ENCODE measurements at places on chromosomes 4 and X.

- no peak for DNase-seq
These were observed 332.7 kb downstream of the MID1IP1 start for GRCh38 chrX:39133971-39134370.

DNA sequence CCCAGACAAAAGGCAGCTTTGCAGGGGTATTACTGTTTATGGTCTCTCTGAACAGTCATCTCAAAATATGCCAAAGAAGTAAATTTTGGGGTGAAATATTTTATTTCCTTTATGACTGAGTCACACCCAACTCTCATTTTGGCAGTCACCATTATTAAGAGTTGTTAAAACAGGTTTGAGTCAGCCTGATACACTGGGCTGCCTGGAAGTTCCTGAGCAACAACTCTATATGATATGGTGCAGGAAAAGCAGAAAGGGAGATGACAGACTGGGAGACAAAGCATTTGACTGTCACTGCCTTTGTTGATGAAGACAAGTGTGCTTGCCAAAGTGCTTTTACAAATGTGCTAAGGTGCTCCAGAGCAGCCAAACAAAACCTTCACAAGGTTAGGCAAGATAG is 1263.5 kb downstream of the PCDH7 start:
- DNase-seq, result no peak

GRCh38 chr4:145878501-145879435 is 59.9 kb downstream of the ZNF827 start:
- no peak for DNase-seq

DNA sequence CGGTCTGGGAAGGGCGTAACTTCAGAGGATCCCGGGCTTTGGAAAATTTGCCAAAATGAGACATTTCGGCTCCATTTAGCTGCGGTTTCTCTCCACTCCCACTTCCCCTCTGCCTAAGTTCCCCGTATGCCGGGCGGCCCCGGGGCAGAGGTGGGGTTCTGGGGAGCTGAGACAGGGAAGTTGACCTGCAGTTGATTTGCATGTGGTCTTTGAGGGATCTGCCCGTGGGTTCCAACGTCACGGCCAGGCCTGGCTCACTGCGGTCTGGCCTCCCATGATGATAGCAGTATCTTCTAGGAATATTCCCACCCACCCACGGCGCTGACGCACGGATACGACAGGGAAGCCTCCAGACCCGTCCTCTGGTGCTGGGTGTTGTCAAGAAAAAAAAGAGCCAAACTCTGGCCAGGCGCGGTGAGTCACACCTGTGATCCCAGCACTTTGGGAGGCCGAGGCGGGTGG is 27.3 kb upstream of the CRLF2 start:
- peak; percentile 23 for DNase-seq

DNA sequence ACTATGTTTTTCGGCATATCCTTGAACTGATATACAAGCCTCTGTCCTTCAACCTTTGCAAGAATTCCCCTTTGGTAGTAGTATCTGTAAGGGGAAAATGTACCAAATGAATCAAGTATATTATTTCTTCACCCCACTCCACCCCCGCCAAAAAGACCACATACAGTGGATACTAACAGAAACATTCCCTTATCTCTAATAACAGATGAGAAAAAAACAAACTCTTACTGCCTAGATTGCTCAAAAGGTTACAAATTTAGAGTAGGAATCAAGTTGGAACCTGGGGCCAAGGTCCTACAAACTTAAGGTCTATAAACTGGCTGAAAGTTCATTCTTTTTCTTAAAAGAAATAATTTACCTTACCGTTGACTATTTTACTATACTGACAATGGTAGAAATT is 45.0 kb downstream of the NOCT start:
- DNase-seq, result no peak

DNA sequence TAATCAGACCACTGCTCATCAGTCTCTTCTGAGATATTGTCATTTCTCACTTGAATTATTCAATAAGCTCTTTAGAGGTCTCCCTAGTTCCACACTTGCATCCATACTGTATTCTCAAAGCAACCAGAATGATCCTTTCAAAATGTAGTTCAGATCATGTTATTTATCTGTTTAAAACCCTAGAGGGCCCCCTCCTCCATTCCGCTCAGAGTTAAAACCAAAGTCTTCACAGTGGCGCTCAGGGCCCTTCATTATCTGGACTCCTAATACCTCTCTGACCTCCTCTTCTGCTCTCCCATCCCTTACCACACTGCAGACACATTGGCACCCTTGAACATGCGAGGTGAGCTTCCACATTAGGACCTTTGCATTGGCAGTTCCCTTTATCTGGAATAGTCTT is 32.7 kb upstream of the HPGDS start:
- DNase-seq, result no peak

DNA sequence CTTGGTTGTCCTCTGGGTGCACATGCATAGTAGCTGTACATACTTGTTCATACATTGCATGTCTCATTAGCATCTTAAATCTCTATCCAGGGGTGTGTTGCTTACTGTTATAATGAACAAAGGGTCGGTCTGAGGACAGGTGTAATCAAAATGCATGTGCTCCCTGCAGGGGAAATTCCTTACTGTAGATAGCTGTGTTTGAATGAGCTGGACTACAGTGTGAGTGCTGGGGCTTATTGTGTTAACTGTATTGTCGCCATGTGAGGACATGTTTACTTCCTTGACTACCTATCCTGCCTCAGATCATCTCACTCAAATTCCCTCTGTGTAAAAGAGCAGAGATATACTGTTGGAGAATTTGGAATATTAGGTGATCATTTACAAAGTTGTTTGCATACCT is 98.7 kb downstream of the KLHL34 start:
- no peak for DNase-seq

DNA sequence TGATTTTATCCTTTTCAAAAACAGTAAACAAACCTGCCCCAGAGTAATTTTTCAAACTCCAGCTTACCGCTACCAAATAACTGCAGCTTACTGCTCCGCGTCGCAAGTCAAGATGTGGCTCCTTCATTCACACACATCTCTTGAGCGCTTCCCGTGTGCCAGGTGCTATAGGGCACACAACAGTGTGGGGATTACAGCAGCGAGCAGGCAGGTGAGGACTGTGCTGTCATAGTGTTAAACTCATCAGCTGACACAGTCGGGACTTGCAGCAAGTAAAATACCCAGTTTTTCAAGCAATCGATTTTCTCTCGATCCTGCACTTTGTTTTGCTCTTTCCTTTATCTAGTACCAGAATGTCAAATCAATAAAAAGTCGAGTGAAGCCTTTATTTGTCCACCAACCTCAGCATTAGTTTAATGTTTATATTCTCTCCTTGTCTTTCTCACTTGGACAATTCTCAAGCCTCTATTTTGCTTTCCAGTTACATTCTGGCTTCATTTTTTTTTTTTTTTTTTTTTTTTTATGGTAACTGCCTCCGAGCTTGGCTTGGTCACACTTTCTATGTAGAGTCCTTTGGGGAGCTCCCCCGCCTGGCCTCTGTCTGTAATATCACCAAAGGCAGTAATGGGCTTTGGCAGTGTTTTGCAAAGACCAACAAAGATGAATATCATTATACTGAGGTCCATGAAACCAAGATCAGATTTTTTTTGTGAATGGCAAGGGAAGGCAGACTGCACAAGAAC is 8.3 kb upstream of the ASB5 start:
- no peak for DNase-seq

Measured in stimulated activated CD8-positive, alpha-beta memory T cell treated with anti-CD3 and anti-CD28 coated beads, Interleukin-15, amount 100 ng/mL, for 4 hours (primary cell).